Foreskin melanocyte (primary cell): ENCODE measurements at places on chromosomes 3 and 15.

GRCh38 chr3:113212150-113212843 is 940 bp downstream of the BOC start:
- no peak for DNase-seq

DNA sequence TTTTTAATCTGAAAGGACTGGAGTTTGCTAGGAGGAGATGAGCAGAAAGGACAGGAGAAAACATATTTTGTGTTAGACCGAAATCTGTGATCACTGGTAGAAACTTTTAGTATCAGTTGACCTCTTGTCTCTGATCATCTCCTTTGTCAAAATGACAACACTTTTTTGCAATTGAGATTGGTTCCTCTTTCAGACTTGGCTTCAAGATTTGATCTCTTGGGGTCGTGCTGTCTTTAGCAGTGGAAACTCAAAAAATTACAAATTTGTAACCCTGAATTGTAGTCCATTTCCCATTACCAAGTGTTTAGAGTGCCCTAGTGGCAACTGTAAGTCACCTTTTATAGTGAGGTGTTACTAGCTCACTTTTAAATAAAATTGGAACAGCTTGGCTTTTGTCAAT is 107.4 kb downstream of the KLHL25 start:
- no peak for DNase-seq

DNA sequence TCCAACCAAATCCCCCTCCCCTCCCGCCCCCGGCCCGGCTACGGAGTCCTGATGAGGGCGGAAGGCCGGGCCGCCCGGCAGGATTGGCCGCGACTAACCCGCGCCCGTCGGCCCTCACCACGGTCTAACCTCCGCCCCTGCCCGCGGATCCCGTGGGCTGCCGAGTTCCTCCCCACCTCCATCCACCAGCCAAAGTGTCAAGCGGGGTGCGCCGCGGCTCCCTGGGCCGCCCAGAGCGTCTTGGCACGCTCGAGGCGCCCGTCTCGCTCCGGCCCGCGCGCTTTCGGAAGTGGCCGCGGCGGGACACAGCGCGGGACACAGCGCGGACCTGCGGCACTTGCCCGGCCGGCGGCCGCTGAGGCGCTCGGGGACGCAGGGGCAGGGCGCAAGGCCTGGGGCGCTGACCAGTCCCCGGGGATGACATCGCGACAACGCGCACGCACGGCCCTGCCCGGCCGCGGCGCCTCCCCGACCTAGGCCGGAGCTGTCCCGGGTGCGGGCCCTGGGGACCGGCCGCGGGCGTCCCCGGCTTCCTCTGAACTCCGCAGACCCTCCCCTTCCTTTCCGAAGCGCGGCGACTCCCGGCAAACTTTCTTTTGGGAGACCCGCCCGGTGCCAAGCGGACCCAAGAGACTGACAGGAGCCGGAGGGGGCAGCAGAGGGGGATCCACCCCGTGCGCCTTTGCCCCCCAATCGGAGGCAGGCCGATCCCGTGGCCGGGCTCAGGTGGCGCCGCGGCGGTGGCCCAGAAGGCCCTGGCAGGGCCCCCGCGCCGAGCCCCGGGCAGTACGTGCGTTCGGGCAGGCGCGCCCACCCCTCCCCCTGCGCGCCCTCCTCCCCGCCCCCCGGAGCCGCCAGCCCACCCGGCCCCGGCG is 112.8 kb upstream of the ICE2 start:
- DNase-seq: no peak

- DNase-seq: no peak
Measured at GRCh38 chr15:85407421-85408269, 27.2 kb downstream of the AKAP13 start.

DNA sequence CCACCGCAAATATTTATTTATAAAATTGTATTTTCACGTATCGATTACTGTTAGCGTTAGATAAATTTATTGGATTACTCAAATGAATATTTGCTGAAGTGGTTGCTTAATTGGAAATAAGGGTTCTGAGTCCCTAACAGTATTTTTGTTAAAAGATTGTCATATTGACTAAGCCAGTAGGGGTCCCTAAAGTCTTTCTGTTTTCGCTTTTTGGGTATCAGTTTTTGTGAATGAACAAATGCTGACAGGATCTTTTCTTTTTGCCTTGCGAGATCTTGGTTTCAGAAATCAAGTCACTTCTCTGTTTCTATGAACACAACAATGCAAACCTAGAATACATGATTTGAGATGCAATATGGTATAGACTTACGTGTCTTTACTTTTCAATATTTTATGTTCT is 7.1 kb downstream of the RAD51 start:
- no peak for DNase-seq

DNA sequence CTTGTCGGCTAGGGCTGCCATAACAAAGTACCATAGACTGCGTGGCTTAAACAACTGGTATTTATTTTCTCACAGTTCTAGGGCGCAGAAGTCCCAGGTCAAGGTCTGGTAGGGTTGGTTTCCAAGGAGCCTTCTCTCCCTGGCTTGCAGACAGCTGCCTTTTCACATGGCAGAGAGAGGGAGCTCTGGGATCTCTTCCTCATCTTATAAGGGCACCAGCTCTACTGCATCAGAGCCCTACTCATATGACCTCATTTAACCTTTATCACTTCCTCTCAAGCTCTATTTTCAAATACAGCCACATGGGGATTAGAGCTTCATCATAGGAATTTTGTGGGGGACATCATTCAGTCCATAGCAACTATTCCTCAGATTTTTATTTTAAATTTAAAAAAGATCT is 17.6 kb upstream of the PAQR9 start:
- DNase-seq: no peak

DNA sequence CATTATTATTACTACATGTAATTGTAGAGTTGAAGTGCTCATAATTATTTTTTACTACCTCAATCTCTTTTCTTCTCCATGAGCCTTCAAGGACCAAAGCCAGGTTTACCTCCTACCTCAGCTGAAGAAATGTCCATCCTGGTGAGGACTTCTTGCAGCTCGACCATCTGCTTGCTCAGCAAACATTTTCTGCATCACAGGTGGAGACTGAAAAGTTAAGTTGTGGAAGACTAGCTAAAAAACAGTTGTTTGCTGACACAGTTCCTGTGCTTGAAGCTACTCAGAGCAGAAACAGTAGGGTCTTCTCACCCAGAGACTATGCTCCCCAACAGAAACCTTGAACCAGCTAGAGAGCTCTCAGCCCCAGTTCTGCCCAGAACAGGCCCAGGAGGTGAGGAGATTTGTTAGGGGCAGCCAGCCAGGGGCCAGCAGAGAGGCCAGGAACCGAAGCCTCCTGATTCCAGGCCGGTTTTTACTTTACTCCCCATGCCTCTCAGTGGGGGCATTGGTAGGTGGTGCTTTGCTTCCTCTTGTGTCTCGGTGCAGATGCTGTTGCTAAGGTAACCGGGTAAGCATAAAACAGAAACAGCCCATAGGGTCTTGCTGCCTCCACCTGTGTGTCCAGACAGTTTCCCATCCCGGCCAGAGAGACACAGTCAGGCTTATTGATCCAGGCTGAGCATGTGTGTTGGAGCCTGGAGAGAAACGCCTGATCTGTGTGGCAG is 54.9 kb downstream of the CCNL1 start:
- no peak for DNase-seq

DNA sequence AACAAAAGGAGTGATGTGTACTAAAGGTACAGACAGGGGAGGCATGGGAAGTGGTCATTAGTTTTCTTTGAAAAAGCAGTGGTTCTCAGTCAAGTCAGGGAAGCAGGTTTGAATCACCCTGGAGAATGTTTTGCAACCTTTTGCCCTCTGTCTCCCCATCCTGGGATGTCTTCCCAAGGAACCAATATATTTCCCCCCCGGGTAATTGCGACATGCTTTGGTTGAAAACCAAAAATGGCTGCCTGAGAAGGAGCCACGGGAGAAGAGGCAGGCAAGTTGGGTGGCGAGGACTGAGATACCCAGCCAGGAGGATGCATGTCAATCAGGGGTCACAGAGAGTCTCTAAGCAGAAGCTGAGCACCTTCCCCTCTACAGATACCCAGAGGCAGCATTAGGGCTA is 20.2 kb upstream of the PPP1R2 start:
- DNase-seq: no peak

DNA sequence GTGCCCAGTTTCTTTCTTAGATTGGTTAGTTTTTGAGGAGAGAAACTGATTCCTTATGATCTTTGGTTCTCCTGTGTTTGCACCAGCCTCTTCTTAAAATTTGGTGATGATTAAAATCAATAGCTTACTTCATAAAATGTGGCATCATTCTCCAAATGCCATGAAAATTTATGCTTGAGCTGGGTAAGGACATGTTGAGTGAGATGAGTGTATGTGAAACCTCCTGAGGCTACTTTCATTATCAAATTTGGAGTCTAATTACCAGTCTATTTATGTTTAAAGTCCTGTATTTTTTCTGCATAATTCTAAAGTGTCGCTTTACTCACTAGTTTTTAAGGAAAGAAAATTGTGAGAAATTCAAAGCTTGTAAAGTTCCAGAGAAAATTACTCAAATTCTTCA is 102.1 kb downstream of the DIPK2A start:
- DNase-seq: no peak

GRCh38 chr3:25424614-25425013 is 3.4 kb upstream of the RARB start:
- DNase-seq: no peak

- no peak for DNase-seq
Measured at GRCh38 chr3:57927166-57927565, 81.1 kb upstream of the FLNB start.

GRCh38 chr3:173761161-173761560 is 363.6 kb downstream of the NLGN1 start:
- DNase-seq: no peak

- peak; percentile 75 for DNase-seq
Measured at GRCh38 chr15:91593067-91593466, 260.4 kb upstream of the SLCO3A1 start.

GRCh38 chr3:16885593-16886302 is 993 bp downstream of the PLCL2 start:
- no peak for DNase-seq

DNA sequence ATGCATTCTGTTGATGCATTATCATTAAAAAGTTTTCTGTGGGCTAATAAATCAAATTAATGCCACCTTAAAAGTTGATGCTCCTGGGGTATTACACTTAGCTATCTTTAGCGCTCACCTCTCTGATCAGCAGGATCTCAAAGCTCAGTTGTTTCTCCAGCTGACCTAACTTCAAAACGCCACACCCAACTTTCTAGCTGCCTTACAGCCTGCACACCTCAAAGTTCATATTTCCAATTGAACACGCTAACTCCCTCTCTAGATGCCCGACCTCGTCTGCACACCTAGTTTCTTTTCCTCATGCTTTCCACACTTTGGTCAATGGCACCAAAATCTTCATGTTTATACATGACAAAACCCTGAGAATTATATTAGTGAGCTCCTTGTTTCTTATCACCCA is 98.2 kb upstream of the AGTR1 start:
- DNase-seq: no peak

- DNase-seq: no peak
Measured at GRCh38 chr15:67144609-67145311, 79.4 kb downstream of the SMAD3 start.

DNA sequence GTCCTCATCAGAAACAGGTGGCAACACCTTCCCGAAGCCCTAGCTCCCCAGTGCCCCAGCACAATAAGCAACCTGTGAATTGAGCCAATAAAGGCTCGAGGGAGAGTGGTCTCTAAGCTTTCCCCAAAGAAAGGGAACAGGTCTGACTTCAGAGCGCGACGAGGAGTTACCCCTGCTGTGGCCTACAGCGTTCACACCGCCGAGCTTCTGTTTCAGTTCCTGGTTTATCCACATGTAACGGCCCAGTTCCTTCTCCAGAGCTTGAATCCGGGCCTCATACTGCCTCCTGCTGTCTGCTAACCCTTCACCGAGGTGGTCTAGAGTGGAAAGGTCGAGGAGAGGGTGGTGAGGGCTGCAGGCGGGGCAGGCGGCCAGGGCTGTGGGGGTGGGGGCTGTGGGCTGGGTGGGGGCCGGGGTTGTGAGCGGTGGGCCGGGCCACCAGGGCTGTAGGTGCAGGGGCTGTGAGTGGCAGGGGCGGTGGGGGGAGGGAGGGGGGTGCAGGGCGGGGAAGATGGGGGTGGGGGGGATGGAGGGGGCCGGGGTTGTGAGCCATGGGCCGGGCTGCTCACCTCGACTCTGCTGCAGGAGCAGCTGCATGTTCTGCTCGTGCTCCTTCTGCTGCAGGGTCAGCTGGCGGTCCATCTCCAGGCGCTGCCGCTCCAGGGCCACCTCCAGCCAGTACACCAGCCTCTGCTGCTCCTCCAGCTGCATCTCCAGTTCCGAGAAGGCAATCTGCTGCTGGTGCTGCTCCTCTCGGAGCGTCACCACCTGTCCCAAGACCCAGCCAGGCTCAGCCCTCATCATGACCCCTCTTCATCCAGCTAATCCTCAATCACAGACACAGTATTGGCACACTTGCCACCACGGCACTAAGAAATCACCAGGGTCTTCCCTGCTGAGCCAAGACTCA is 26.2 kb downstream of the KIF7 start:
- no peak for DNase-seq

GRCh38 chr3:13115576-13115910 is 42.3 kb upstream of the IQSEC1 start:
- no peak for DNase-seq

- DNase-seq: no peak
Measured at GRCh38 chr3:195559723-195560409, 16.7 kb upstream of the PPP1R2 start.

- DNase-seq: no peak
Measured at GRCh38 chr3:127684871-127685707, 12.3 kb downstream of the ABTB1 start.

- DNase-seq: no peak
Measured at GRCh38 chr15:59798605-59798917, 109.4 kb upstream of the BNIP2 start.

DNA sequence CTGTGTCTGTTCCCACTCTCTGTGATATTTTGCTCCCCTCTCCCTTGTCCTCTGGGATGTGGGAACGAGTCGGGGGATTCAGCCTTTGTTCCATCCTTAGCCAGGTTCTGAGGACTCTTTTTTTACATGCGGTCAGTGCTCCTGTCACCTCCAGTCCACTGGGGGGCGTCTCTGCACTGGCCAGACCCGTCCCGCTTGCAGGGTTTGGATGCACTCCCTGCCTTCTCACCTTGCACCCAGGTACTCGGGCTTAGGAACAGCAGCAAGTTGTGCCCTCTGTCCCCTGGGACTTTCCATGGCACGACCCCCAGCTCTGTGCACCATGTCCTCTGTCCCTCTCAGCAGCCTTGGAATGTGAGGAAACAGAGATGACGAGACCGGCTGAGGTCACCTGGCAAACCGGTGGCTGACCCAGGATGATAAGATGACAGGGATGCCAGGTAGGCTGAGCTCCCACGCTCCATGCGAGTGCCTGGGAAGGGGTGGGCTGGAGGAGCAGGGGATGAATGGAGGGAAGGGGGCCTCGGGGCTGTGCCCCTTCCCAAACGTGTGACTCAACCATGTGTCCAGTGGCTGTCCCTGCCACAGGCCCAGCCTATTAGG is 27.3 kb upstream of the FGD5 start:
- peak; percentile 11 for DNase-seq

GRCh38 chr3:14803981-14804834 is 14.6 kb upstream of the FGD5 start:
- DNase-seq: no peak
